CD4-positive, alpha-beta T cell treated with Interleukin-10 for 1 hour (primary cell): ENCODE measurements at places on chromosomes 6 and 20.

DNA sequence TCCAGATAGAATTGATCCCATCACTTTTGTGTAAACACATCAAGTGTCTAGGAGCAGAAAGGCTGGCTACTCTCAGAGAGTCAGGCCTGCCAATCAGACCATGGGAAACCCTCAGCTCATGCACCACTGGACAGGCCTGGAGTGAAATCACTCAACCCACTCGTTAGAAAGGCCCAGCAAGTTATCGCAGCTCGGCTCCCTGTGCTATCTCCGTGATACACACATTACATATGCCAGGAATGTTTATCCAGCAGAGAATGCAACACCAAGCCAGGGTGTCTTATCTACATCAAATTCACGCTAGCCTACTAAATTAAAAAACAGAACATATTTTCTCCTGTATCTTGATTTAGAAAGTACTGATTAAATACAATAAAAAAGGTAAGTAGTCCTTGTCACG lies 232.4 kb upstream of the FOXQ1 start:
- no peak for DNase-seq

- DNase-seq: no peak
Measured at GRCh38 chr20:1810926-1811620, 84.1 kb upstream of the SIRPA start.

DNA sequence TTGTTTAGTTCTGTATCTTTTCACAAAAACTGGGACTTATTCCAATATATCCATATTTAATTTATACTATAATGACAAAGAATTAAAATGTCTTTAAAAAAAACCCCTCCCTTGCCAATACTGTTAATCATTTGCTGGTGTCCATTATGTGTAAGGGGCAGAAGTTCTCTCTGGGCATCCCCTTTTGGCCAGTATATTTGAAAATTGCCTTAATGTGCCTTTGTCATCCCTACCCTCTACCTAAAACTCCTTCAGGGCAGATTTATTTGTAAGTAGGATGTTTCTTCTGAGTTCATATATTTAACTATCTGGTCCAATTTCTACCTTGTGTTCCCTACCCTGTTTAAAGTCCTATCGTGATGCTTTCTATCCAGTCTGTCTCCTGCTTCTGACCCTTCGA lies 62.9 kb downstream of the ARHGAP18 start:
- DNase-seq: no peak

DNA sequence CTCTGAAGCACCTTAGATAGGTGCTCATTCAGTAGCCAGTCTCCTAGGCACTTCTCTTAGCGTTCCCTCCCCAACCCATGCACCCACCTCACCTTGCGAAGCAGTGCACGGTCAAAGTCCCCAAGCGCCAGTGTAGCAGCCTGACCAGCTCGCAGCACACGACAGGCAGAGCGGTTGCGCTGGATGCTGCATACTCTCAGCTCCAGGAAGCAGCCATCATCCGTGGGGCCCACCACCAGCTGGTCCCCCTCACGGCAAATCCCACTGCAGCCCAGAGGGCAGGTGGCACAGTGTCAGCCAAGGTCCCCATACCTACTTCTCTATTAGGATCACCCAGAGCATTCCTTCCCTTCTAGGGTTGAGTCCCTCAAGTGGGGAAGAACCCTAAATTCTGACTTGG lies 6.5 kb downstream of the GTPBP2 start:
- DNase-seq: no peak

- no peak for DNase-seq
Measured at GRCh38 chr6:95478941-95479340, 98.4 kb upstream of the MANEA start.
